Stimulated activated CD4-positive, alpha-beta T cell treated with anti-CD3 and anti-CD28 coated beads, Interleukin-1b, Interleukin-23, amount 100 ng/mL, for 48 hours (primary cell): ENCODE measurements at places on chromosomes 3 and 15.

DNA sequence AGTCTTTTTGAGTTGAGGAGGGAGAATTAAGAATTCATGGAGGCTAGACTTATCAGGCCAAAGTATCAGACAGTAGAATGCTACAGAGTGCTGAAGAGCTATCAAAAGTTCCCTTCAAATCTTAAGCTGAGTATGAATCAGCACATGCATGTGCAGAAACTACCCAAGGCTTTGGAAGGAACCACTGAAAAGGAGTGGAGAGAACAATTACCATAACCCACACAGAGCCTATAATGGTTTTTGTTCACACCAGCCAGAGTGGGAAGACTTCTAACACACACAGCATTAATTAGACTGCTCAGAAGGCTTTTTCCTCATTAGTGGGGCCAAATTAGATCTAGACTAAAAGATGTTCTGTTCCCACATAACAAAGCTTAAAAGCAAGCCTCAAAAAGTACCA, 83.7 kb upstream of the SLC6A11 start:
- no peak for DNase-seq

- DNase-seq, result no peak
These were observed 29.5 kb upstream of the LSAMP start for GRCh38 chr3:116474801-116475200.

- no peak for DNase-seq
These were observed 3.9 kb downstream of the AEN start for GRCh38 chr15:88624971-88625490.

- no peak for DNase-seq
These were observed 1031.7 kb upstream of the CFAP20DC start for GRCh38 chr3:60081381-60082095.

DNA sequence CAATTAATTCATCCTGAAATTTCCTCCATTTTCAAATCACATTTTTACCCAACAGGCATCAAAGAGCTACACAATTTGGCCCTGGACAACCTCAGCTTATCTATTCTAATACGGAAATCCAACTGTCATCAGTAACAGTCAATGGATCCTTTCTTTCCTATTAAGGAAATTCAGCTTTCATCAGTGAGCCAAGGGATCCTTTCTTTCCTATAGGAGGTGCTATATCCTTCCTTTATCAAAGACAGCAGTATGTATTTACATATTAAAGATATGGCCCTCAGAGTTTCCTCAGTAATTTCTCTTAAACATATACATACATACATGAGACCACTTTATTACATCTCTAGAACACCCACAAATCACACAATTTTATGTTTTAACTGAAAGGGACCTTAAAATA, 10.1 kb downstream of the DHX36 start:
- no peak for DNase-seq

DNA sequence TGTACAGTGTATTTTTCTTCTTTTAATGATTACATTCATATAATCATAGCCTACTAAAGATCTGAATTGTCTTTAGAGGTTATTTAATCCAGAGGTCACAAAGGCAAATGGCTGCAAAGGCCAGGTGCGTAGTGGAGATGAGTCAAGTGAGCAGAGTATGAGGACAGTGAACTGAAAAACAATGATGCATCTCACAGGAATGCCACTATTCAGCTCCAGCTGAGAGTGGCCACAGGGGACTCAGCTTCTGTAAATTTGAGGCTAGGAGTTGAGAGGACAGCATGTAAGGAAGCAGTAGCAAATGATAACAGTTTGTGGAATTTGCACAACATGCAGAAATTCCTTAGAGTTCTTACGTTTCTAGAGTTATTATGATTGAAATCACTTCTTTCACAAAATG, 50.4 kb downstream of the COL6A5 start:
- no peak for DNase-seq

- DNase-seq, result no peak
These were observed 7.4 kb upstream of the EIF4A2 start for GRCh38 chr3:186775999-186776398.

GRCh38 chr3:175146258-175146657, 287.1 kb downstream of the NAALADL2 start:
- no peak for DNase-seq

GRCh38 chr3:62632510-62633294, 242.5 kb downstream of the CADPS start:
- DNase-seq, result no peak

GRCh38 chr3:50557106-50557505, 10.4 kb downstream of the C3orf18 start:
- no peak for DNase-seq

DNA sequence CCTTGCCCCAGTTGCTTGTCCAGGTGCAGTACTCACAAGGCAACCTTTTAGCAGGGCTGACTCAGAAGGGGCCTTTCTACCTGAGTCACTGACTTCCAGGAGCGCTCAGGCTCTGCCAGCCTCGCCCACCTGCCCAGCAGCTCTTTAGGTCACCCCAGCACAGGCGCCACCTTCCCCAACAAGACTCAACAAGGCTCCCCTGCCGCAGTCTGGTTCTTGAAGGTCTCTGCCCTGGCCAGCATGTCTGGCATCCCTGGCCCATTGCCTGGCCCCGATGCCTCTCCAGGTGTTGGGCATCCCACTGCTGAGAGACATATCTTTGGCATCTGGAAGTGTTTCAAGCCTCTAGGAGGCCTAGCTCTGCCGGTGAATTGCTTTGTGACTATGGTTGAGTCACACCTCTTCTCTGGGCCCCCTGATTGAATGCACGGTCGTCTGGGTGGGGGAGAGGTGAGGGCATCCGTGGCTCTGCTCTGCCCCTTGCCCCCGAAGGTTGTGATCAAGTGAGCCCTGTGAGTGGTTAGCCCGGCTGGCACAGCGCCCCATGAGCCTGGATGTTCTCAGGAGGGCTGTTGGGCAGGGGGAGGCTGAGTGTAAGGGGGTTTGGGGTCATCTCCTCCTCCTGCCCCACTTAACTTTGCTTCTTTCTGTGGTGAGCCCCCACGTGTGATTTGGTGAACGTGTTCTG, 21.6 kb downstream of the SNX33 start:
- DNase-seq, result peak; percentile 20

DNA sequence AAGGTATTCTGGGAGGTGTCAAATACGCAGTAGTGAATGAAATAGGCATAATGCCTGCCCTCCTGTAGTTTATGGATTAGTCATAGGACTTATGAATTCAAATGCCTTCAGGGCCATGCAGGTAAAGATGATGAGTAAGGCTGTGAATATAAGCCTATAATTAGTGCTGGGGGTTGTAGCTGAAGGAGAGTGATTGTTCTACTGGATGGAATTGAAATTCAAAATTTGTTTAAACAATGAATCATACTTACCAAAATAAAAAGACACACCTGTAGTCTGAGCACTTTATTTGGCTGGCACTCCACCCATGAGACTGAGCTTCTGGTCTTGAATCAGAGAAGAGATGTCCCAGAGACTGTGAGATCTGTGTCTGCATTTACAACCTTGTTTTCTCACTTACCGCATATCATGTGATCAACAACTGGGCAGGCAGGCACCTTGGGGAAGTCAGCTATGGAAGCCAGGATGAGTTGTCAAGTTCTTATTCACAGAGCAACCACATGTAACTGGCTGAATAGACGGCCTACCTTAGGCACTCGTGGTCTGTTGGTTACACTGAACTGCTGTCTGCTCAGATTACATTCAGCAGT, 291.8 kb downstream of the NAALADL2 start:
- no peak for DNase-seq

- DNase-seq, result no peak
These were observed 56.8 kb downstream of the CMSS1 start for GRCh38 chr3:99874237-99875002.

DNA sequence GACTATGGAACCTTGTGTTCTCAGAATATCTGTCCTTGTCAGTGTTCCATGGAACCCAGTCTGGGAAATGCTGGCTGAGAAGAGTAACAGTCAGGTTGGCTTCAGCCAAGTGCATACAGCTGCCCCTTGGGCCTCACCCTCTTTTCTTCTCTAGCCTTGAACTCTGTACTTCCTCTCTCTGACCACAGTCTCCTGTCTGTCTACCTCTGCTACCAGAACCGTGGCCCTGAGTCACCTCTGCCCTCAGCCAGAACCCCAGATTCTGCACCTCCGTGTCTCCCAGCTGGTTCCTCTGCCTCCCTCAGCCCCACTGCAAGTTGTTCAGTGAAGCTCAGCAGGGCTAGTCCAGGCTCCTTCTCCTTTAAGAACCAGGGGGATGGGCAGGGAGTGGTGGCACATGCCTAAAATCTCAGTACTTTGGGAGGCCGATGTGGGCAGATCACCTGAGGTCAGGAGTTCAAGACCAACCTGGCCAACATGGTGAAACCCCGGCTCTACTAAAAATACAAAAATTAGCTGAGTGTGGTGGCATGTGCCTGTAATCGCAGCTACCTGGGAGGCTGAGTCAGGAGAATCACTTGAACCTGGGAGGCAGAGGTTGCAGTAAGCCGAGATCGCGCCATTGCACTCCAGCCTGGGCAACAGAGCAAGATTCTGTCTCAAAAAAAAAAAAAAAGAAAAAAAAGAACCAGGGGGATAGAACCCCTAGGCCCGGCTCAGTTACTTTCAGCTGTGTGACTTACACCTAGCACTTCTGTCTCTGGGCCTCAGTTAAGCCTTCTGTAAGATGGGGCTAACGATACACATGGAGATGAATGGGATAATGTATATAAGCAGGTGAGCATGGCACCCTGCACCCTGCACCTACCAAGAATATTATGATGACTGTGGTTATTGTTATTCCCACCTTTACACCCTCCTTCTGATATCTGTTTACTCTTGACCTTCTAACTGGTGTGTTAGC, 24.3 kb upstream of the TATDN2 start:
- peak; percentile 30 for DNase-seq

DNA sequence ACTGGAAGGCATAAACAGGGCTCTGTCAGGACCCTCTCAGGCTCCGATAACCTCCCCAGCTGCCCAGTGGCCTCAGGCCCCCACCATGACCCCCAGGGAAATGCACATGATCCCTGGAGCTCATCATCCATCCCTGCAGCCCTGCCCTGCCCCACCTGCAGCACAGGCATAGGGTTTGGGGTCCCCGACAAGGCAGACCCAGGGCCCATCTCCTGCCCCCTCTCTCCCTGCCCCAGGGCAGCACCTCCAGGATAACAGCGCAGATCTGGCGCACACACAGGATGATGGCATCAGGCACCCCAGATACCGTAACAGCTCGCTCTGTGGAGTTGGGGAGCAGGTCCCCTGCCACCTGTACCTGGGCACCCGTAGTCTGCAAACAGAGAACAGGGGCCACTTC, 4.5 kb downstream of the GPR62 start:
- no peak for DNase-seq

GRCh38 chr3:186642014-186642413, 1.8 kb downstream of the FETUB start:
- DNase-seq, result peak; percentile 6

GRCh38 chr3:11523572-11524101, 120.1 kb downstream of the VGLL4 start:
- no peak for DNase-seq

- DNase-seq, result no peak
These were observed 295.4 kb upstream of the RORA start for GRCh38 chr15:61524545-61524944.

DNA sequence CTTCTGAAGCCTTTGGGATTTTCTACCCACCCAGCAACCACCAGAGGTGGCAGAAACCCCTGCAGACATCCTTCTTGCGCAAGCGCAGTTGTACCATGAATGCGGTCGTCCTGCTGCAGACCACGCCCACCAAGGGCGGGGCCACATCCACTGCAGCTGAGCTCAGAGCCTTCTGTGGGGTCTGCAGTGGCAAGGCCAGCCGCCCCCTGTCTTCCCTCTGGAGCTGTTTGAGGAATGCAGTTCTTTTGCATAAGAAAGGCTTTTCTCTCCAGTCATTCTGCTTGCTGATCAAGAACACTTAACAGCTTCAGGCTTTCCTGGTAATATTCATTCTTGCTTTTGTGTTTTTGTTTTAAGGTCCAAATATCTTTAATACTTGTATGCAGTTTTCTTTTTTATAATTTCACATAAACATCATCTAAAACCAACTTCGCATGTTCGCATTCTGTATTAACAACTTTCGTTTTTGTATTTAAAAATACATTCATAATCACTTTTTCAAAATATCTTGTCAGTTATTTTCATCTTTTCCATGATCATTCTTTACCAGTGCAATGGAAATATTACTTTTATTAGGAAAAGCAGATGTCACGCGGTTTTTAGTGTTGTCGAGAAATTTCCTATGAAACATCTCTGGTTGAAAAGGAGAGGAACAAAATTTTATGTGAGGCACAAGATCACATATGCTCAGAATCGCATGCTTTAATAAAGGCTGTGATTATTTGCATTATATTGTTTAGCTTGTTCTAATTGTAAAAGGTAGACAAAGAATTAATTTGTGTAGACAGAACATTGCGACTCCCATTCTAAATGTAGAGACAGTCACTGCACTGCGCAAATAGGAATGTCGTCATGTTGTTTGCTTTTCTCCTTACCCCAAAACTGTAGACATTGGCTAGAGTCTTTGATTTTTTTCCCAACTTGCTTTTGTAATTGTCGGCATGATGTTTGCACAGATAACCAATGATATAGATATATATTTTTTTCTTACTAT, 98.1 kb upstream of the SNRPN start:
- no peak for DNase-seq

DNA sequence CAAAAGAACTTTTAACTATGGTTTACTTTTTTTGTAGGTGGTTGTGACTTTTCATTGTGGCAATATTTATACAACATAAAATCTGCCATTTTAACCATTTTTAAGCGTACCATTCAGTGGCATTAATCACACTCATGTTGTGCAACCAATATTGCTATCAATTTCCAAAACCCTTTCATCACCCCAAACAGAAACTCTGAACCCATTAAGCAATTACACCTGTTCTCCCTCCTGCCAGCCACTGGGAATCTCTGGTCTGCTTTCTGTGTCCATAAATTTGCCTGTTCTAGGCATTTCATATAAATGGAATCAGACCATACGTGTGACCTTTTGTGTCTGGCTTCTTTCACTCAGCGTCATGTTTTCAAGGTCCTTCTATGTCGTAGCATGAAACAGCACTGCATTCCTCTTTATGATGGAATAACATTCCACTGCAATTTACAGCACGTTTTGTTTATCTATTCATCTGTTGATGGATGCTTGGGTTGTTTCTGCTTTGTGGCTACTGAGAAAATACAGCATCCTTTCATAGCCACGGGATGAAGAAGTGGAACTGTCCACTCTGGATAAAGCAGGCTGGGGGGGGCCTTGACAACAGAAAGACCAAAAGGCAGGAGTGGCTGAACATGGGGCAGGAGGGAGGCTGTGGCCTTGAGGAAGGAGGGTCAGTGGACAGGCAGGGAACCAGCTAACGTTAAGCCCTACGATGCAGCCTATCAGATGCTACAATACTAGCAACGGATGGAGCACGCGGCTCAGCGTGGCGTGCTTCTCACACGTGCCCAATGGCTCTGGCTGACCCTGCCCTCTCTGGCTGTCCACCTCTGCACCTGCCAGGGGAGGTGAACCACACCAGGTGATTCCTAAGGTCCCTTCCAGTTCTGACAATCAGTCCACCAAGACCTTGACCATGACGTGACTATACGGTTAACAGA, 110.9 kb downstream of the SEC22A start:
- no peak for DNase-seq

DNA sequence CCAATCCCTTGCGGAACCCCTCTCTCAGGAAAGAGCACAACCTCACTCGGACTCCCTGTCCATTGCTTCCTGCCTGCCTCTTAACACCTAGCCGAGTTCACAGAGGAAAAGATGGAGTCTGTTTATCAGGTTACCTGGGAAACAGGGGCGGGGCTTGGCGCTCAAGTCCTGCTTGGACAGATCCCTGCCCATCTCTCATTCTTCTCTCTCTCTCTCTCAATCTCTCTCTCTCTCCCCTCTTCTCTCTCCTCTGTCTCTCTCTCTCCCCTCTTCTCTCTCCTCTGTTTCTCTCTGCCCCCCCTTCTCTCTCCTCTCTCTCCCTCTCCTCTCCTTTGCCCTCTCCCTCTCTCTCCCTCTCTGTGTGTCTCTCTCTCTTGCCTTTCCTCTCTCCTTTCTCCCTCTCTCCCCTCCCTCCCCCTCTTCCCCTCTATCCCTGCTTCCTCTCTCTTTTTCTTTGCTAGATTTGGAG, at the start of gene EFHB:
TSS of gene EFHB (minus strand) at position 120 of the 469 bp plus-strand sequence. CDS start 199 bp downstream, outside the sequence.
- no peak for DNase-seq
